ENCODE measurements at places on chromosomes 13 and 19.
A peak's percentile ranks its signal among the peaks of the same experiment; 100 is the strongest.

GRCh38 chr13:73532987-73533510 lies 474.2 kb downstream of the KLF5 start:
- DNase-seq: no peak

DNA sequence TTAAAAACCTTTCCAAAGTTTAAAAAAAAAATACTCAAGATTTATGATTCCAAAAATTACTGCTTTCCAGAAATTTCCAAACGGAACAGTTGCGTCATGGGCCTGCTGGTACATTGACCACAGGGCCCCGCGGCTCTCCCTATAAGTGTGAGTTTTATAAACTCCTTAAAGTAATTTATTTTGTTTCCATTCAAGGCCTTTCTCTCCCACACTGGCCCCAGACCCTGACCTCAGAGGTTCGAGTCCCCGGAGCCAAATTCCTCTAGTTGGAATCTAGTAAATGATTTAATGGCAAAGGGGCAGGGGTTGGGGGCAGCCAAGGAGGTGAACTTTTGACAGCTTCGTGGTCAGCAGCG lies 97.5 kb downstream of the INSR start:
- no peak for DNase-seq

- DNase-seq: no peak
Observed at GRCh38 chr19:10043286-10043927, 30.1 kb downstream of the RDH8 start.

DNA sequence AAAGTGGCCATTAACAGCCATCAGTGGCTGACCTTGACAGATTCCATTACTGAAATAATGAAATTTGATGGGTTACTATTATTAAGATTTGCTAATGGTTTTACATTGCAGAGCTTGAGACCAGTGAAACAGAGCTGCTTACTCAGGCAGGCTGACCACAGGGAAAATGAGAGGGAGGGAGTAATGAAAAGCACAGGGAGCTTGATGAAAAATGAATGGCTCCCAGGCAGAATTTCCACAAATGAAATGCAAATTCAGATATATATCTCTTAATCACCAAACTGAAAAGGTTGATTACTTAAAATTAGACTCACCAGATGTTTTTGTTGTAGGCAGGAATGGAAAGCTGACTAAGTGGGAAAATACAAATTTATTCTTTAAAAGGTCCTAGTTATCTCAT lies 36.1 kb downstream of the HTR2A start:
- no peak for DNase-seq

- DNase-seq: peak; percentile 64
Observed at GRCh38 chr19:4597975-4598671, 38.6 kb upstream of the SEMA6B start.

DNA sequence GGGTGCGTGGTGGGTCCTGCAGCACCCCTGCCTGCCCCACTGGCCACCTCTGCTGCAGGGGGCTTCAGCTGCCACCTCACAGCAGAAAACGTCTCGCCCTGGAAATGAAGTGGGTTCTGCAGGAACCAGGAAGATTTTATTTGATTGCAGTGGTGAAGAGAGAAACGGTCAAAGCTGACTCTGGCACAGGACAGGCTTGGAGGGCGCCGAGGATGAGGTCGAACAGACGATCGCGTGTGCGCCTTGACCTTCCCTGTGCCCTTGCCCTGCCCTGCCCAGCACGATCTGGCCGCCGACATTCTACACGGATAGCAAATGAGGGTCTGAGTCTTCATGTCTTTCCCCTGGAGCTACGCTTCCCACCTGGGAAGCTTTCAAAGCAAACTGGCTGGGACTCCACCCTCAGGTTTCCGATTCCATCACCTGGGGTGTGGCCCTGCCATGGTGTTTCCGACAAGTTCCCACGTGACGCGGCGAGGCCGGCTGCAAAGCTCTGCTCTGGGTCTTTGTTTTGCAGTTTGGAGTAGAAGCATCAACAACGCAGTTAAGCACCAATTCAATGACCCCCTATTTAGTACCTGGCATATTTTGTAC lies 50.3 kb upstream of the TUBGCP3 start:
- DNase-seq: no peak

DNA sequence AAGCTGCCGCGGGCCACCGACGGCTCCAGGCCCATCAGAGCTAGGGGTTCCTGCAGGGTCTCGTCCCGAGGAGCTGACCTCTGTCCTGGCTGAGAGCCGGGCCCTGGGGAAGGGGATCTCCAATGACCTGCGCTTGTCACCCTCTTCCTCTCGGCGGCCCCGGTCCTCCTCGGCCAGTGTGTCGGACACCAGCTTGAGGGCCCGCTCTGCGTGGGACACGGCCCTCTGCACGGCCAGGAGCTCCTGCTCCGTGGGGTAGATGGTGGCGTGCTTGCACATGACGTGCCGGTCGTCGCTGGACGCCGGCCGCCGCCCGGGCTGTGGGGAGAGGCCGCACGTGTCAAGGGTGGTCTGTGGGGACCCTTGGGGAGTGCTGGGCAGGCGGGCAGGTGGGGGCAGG lies 32.7 kb upstream of the MATK start:
- no peak for DNase-seq

- no peak for DNase-seq
Observed at GRCh38 chr13:33145667-33146066, 129.4 kb downstream of the KL start.

DNA sequence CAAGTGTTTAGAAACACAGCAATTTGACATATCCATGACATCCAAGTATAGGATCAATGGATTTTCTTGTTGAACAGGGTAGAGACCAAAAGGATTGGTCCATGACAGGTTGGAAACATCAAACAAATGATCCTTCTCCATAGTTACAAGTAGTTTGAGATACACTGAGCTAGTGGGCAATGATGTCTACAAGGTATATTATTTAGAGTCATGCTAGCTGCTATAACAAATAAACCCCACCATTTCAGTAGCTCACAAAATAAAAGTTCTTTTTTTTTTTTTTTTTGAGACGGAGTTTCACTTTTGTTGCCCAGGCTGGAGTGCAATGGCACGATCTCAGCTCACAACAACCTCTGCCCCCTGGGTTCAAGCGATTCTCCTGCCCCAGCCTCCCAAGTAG lies 4.9 kb upstream of the HAUS5 start:
- no peak for DNase-seq

GRCh38 chr13:23817830-23818229 lies 71.4 kb downstream of the MIPEP start:
- DNase-seq: no peak

GRCh38 chr13:38350114-38350617 lies 515 bp downstream of the UFM1 start:
- peak; percentile 34 for DNase-seq

- DNase-seq: no peak
Observed at GRCh38 chr13:39370554-39370953, 232.4 kb downstream of the LHFPL6 start.
